ENCODE measurements at places on chromosomes 13 and 19.

- no peak for DNase-seq
These were observed 2695.8 kb downstream of the PCDH9 start for GRCh38 chr13:64534302-64534701.

DNA sequence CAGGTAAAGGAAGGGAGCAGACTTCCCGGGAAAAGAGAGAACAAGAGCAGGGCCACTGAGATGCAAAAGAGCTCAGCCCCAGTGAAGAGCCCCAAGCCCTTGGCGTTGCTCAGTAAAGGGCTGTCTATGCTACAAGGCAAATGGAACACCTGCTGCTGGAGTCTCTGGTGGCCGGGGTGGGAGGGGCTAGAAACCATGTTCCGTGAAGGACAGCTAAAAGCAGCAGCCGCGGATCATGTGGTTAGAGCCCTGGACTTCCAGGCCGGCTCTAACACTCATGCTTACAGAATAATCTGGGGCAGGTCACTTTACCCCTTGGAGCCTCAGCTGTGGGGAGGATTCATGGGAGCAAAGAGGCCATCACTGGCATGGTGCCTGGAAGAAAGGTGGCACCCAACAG is 17.8 kb downstream of the POU2F2 start:
- no peak for DNase-seq

DNA sequence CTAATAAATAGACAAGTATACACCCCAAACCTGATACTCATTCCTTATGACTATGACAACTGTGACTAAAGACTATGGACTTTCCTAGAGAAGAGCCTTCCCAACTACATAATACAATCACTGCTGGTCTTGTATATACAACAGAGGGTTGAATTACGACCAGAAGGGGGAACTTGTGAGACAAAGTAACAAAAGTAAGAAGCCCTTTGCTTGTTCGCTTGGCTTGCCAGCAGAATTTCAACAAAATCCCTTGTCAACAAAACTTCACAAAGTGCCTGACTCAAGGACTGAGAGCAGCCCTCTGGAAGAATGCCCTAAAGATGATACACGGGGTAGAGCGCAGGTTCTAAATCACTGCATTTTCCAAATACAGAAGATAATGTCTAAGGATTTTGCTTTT is 99.4 kb downstream of the WASF3 start:
- DNase-seq, result no peak

- no peak for DNase-seq
These were observed 5.0 kb downstream of the SIGLEC14 start for GRCh38 chr19:51641648-51642047.

- DNase-seq, result no peak
These were observed at the start of gene NFIX for GRCh38 chr19:12994701-12995595. Gene NFIX (plus strand): TSS chr19:12995475. CDS start chr19:12995838, 363 bp downstream.

GRCh38 chr13:111006506-111007031 is 91.7 kb upstream of the ANKRD10 start:
- DNase-seq, result no peak

DNA sequence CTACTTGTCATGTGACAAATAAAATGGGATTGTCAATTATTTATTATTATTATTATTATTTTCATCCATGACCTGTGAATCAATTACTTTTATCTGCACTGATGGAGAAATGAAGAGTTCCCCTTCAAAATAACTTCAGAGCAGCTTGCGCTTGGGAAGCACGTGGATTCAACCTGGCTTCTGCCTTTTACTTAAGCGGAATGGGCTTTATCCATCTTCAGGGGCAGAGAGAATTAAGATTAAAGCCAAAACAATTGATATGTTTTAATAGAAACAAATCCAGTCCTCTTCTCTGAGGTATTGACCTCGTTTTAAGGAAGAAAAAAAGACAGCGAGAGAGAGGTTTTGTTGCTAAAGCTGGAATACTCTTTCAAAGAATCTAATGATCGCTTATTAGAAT is 876 bp downstream of the SACS start:
- DNase-seq, result no peak

DNA sequence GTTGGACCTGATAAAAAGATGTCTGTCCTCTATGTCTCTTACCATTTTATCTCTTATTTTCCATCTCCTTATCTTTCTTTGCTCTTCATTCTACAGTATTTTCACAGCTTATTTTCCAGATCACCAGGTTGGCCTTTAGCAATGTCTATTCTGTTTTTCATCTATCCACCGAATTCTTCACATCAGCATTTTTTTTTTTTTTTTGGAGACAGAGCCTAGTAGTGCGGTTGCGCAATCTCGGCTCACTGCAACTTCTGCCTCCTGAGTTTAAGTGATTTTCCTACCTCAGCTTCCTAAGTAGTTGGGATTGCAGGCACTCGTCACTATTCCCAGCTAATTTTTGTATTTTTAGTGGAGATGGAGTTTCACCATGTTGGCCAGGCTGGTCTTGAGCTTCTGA is 49.0 kb downstream of the DNAJC15 start:
- no peak for DNase-seq

- DNase-seq, result no peak
These were observed 753 bp downstream of the ZNF235 start for GRCh38 chr19:44303976-44304568.

DNA sequence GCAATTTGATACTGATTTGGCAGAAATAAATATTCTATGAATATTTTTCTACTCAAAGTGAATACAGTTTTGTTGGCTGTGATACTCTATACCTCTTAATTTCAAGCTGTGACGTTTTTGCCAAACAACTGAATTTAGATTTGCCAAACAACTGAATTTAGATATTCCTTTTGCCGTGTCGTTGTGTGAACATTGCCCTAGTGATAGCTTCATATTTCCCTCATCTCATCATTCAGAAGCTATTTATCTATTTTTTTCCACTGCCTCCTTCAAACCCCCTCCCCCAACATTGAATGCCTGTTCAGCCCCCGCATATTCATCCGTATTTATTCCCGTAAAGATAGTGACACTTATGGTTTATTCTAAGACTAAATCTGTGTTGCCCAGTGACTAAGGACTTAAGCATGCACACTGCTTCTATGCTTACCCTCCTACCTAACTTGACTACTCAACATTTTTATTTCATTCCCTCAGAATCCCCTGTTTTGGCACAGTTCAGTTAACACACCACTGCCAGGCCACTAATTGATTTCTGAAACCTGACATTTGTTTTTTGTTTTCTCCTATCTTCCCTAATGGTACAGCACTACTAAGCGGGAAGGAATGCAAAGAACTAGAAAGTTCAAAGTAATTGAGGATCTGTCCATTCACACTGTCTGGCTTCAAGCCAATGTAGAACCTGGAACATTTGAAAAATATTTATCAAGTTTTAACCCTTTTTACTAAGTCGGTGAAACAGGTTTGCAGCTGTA is 2.8 kb upstream of the KLF5 start:
- no peak for DNase-seq

DNA sequence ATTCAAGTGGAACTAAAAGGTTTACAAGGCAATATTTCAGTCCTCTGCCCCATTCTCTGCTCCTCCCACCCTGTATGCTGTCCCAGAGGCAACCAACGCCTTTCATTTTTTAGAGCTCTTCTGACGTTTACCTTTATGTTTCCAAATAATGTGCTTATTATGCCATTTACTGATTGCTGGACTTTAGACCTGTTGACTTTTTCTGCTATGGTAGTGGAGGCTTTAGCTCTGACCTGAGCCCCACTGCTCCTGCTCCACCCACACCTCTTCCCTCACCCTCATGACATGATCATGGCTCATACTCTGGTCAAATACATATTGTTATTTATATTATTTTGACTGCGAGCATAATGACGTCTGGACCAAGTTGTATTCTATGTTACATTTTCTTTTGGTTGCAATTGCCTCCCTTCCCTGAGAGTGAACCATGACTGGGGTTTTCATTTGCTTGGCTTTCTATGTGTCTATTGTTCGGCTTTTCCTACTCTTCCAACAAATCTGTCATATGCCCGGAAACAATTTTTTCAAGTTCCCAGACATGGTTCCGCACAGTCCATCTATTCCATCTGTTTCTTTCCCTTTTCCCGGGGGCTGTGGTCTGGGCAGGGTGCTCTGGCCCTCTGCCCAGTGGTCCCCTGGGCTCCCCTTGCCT is 31.4 kb upstream of the GJB6 start:
- DNase-seq, result no peak

DNA sequence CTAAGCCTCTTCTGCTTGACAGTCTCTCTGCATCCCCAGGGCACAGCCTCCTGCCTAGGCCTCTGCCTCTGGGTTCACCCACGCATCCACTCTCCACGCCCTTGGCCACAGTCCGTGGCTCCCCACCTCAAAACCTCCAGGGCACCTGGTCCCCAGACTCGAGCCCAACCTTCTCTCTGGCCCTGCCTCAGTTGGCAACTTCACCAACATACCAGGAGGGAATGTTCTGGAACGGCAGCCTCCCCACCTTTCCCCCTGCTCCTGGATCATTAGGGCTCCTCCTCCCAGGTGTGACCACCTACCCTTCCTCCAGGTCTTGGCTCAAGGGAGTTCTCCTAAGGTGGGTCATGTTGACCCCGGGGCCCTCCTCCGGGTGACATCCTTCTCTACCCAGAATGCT is 69.1 kb downstream of the SOX1 start:
- DNase-seq, result no peak

DNA sequence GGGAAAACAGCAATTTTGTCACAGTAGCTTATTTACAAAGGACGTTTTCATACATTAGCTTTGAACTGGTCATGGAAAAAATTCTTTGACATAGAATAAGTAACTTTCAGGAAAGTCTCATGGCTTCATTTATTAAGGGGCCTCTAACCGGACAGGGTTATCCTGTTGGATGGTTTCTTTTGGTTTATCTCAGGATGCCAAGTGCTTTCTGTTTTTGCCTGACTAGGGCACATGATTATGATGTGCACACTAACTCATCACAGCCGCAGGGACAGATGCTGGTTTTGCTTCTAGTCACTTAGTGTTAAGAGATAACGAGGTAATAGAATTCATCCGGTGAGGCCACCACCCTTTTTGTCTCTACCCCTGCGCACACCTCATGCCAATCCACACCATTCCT is 53.0 kb downstream of the TGDS start:
- DNase-seq, result no peak

DNA sequence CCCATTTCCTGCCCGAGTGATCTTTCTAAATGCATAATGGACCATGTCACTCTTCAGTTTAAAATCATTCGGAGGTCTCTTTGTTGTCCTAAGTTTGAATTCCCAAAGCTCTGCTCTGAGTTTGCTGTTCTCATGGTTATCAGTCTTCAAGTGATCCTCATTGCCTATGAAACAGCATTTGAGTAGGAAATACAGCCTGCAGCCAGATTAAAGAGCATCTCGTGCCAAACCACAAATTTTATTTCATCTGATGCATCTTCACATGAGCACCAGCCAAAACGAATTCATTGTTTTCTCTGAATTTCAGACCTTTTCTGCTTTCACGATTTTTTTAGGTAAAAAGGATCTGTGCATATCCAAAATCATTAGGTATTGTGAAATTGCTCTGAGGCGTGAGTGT is 299.6 kb downstream of the TDRD3 start:
- no peak for DNase-seq

- DNase-seq, result no peak
These were observed 51.0 kb upstream of the FGF14 start for GRCh38 chr13:102452836-102453235.

GRCh38 chr13:24129914-24130774 is 30.4 kb upstream of the SPATA13 start:
- DNase-seq, result no peak

DNA sequence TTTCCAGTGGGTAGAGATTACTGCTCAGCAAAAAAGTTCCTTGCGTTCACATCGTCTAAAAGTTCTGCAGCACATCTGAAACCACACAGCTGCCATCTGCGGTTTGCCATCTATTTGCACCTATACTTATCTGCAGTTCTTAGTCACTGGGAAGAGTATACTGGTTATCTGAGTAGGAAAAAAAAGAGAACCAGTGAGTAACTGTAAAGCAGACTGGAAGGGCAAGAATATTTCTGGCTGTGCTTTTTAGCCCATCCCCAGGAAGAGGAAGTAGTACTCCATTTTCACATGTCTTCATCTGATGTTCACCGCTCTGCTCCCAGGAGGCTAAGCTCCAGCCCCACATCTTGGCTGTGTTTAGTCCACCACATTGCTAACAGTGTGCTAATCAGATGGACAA is 35.6 kb downstream of the EFNB2 start:
- DNase-seq, result no peak

DNA sequence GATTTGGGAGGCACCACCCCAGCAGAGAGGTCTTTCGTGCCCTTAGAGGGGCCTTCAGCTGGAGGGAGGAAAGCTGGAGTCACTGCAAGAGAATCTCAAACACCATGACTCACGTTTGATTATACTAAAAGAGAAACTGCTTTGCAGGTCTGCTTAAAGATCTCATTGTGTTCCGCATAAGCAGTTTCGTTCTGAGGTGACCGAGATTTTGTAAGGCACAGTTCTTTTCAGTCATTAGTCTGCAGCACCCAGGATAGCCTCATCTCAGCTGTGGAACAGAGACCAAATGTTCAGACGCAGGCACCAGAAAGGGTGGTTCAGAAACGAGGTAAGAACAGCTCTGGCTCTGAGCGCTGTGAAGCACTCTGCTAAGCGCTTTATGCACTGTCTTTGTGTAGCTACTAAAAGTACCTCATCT is 71.2 kb upstream of the GTF3A start:
- DNase-seq, result no peak

DNA sequence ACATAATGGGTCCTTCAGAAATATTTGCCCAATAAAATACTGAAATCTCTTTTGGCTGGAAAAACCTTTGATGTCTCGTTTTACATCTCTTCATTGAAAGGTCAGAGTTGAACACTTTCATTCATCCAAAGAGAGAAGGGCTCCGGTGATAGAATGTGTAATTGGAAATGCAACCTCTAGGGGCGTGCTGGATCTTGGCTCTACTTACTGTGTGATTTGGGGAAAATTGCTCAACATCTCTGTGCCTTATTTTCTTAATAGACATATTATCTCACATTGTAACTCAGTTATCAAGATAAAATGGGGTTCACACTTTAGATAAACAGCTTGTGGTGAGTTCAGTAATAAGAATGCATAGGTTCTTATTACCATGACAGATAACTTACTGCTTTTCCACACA is 1444.1 kb downstream of the SLITRK5 start:
- DNase-seq, result no peak

DNA sequence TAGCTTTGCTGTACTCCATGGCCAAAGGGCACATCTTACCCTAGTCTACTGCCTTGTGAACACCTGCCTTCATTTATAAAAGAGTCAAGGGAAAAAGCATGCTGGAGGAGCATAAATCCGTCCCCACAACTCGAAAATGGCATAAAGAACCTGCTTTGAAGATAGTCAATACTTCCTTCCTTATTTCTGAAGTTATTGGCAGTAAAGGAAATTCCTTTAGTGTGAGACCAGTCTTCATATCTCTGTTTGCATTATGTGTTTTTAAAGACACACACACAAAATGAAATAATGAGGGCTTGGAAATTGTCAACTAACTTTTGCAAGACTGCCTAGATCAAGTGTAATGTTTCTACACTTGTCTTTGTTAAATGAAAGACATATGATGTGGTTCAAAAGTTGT is 408.4 kb downstream of the SPRY2 start:
- DNase-seq, result no peak

- no peak for DNase-seq
These were observed 453.3 kb downstream of the DIAPH3 start for GRCh38 chr13:59710416-59710815.
